ENCODE measurements at places on chromosomes 7 and 10.

DNA sequence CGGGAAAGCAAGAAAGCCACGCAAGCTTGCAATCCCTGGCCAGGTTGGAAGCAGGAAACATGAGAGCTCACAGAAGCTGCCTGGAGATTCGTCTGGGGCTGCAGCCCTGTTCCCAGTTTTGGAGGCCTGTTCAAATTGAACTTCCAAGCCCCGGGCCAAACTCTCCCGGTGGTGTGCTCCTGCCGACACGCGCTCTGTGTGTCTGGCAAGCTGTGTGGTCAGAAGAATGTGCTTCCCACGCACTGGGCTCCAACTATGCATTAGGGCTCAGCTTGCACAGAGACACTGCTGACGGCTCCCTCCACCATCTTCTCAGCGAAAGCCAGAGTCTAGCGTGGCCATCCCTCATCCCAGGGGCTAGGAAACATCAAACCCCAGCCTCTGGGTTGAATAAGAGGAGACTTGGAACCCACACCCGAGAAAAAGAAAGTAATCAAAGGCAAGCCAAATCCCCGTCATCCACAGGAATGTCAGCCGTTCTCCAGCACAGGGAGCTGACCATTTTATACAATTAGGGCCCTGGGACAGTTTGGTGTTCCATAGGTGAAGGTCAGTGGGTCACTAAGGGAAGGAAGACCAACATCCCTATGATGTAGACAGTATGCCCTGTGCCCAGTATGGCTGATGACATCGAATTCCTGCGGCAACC, 107.2 kb downstream of the FGFR2 start:
- DNase-seq, result no peak

DNA sequence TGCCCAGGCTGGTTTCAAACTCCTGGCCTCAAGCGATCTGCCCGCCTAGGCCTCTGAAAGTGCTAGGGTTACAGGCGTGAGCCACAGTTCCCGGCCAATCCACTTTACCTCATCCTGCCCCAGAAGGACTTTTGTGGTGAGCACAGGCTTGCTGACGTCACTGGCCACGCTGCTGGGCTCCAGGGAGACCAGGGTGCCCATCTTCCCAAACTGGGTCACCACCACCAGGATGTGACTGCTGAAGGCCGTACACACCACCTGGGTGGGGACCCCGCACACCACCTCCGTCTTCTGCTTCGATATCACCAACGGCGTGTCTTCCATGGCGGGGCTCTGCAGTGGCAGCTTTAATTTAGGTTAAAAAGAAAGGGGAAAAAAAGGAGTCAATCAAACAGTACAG, 816 bp downstream of the PSMG3 start:
- DNase-seq, result peak; percentile 41

DNA sequence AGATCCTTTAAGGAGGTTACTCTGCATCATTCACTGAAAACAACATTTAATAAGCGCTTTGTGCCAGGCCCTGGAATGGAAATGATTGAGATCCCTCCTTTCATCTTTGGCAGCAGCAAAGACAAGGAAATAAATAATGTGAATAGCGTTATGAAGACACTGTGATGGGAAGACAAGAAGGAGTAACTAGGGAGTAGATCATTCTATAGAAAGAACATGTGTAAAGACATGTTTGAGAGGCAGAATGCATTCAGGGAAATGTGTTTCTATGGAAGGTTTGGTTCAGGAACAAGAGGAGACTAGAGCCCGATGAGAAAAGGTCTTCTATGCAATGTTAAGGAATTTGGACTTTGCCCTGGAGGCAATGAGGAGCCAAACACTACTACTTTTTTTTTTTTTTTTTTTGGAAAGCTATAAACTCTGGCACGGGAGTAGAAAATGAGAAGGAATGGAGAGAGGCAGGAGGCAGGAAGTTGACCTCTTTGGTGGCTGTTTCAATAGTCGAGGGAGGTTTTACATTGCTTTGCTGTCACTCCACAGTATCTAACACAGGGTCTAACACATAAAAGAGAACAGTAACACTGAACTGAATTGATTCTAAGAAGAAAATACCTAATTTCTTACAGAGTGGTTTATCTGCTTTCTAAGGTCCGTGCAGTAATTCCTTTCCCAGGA, 44.9 kb downstream of the SMURF1 start:
- DNase-seq, result no peak

- no peak for DNase-seq
These were observed 275.2 kb downstream of the PHTF2 start for GRCh38 chr7:78073609-78074382.

GRCh38 chr10:97736403-97736901, 476 bp upstream of the ZFYVE27 start:
- no peak for DNase-seq

DNA sequence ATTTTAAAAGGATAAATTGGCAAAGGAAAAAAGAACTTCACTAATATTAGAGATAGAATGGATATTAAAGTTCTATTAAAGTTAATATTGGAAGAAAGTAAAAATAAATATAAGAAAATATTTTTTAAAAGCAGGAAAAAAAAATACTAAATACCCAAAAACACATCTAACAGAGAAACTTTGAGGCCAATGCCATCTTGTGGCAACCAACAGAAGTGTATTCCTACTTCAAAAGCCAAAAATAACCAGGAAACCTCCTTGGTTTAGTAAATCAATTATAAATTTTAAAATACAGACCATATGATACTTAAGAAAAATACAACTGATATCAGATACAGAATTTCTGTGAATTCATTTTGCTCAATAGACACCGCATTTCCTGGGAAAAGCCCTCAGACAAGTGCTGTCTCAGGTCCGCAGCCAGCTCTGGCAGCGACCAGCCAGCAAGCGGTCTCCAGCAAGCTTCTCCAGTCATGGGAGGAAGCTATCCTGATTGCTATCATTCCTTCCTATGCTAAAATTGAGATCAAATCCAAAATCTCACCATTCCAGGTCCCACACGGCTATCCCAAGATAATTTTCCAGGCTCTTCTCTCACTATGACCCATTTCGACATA, 65.3 kb downstream of the LMBR1 start:
- no peak for DNase-seq

GRCh38 chr10:130757821-130758489, 553.6 kb downstream of the TCERG1L start:
- DNase-seq, result no peak

- no peak for DNase-seq
These were observed 42.5 kb downstream of the MYO1G start for GRCh38 chr7:44936322-44936721.

DNA sequence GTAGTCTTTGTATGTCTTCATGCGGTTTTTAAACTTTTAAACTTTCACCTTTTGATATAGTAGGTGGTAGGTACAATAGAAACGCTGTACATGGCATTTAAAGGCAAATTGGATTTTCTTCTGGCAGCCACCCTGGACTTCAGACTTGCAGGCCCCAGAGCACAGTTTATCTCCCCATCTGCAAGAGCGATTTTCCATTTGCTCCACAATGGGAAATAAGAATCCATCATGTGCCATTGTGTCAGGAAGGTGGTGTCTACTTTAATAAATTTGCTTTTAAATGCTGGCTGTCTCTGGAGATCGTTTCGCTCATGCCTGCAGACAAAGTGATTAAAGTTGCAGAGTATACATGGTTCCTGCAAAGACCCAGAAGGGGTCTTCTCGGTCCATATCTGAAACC, 38.9 kb downstream of the UNC5B start:
- no peak for DNase-seq

GRCh38 chr10:78292982-78293865, 259.6 kb downstream of the RPS24 start:
- no peak for DNase-seq

DNA sequence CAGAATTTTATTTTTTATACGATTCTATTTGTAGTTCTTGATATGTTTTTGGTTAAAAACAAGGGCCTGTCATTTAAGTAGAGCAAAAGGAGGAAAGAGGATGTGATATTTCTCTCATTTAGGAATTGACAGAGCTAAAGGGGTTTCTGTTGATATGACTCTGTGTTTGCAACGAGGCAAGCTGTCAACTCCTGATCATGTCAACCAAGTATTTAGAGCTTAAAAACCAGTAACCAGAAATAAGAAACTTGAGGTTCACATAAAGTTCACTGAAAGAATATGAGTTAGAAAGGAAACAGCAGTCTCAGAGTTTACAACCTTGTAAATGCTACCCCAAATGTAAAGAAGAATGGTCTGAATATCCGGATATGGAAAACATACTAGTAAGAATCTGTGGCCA, 434.2 kb downstream of the PARD3 start:
- no peak for DNase-seq

DNA sequence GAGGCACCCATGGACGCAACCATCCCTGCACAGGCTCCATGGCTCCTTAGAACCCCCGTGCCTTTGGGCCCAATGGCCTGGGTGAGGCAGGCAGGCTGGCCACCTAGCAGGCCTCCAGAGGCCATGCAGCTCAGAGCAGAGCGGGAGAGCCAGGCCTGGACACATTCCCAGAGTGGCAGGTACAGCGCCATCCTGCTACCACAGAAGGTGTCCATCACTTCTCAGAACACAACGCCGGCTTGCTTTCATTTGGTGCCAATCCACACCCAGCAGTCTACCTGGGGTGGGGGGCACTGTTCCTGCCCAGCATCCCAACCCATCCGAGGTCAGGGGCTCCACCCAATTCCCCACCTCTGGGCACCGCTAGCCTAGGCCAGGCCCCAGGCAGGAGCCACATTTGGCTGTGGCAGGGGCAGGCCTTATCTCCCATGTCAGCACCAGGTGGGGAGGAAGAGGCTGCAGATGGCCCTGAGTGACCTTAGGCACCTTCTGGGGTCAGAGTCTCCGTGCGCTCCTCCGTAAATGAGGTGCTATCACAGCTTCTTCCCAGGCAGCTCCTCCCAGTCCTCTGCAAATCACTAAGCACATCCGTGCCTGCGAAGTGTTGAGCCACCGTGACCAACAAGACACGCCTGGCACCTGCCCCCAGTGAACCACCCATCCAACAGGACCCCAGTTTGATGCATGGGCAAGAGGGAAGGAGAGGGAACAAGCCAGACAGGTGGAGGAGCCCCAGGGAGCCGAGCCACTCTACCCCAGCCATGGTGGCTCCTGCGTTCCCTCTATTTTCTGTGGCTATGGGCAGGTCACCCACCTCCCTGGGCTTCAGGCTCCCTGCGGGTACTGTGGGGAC, 14.2 kb downstream of the KCNH2 start:
- no peak for DNase-seq

- no peak for DNase-seq
These were observed 26.8 kb upstream of the NPS start for GRCh38 chr10:127522298-127522697.

GRCh38 chr10:76631036-76631670, 1006.5 kb downstream of the KCNMA1 start:
- DNase-seq, result no peak

DNA sequence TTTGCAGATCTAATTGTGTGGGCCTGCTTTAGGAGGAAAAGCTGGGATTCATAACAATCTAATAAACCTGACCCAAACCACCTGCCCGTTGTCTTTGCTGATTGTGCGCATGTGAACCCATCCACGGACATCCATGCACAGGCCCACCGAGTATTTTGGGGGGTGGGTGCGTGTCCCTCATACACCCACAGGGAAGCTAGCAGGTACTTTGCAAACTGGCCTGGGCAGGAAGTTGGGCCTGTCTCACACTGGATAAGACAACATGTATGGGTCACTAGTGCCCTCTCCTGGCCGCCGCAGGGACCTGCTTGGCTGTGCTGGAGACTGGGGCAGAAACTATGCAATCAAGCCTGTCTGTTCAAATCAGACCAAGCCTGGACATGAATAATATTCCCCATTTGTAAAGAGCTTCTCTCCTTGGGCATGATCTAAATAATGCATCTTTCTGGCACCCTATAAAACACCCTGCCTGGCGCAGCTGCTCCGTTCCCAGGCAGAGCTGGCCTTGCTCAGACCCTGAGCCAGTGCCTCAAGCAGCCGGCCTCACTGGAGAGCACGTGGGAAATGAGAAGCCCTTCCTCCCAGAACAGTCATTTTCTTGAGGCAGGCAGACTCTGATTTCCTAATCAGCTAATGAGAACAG, 15.8 kb downstream of the ECHDC3 start:
- DNase-seq, result peak; percentile 80

- DNase-seq, result no peak
These were observed 335.8 kb downstream of the FRMD4A start for GRCh38 chr10:13994932-13995331.

GRCh38 chr7:37045681-37046179, 321.4 kb upstream of the AOAH start:
- DNase-seq, result no peak

- no peak for DNase-seq
These were observed 718.2 kb upstream of the PCDH15 start for GRCh38 chr10:55519264-55519663.

GRCh38 chr10:112996462-112996861, 46.4 kb downstream of the TCF7L2 start:
- DNase-seq, result no peak

GRCh38 chr7:5282543-5283316, at the start of gene SLC29A4:
TSS of gene SLC29A4 (plus strand) at chr7:5282943. CDS start at chr7:5287817, 4,874 bp downstream.
- no peak for DNase-seq
